ENCODE measurements at places on chromosomes 7 and 10.
A peak's percentile ranks its signal among the peaks of the same experiment; 100 is the strongest.

DNA sequence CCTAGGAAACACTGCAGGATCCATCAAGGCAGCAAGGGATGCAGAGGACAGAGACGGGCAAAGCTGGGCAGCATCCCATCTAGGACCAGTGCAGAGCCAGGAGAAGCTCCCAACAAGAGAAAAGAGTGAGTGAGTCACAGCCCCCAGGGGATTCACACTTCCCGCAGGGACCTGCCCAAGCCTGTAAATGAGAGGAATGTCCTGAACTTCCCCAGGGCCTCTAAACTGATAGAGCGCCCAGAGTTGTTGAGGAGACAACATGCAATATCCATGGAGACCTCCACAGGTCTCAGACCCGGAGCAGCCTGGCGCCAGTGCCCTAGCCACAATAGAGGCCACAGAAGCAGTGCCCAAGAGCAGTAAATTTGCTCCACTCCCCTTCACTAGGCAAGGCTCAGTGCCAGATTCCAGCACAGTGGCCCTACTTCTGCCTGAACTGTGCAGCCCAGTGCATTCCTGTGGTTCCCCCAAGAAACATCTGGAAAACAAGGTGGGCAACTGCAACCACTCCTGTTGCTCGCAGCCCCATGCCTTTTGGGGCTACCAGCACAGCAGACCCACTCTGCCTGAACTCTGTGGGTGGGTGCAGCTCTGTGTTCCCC, 567.5 kb downstream of the POM121L12 start:
- no peaks in the 10 kb centered on the region for H3K36me3 ChIP-seq
- no peaks in the 10 kb centered on the region for H3K27me3 ChIP-seq
- H3K27ac ChIP-seq, result no peak overlapping the region

DNA sequence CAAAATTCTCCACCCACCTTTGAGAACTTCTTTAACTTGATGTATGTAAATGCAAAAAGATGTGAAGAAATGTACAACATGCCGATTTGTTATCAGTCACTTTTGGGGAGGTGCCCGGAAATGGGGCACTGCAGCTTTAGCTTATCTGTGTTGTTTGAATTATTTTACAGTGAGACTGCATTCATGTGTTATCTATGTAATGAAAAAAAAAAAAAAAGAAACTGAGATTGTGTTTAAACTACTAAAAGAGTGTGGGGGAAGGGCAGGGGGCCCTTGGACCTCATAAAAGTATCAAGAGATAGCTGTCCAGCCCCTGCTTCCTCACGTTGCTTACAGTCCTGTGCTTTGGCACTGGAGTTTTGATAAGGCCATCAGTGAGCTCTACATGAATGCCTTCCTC, 259.4 kb downstream of the STK31 start:
- peaks cover 11% of the 10 kb centered on the region for H3K4me1 ChIP-seq
- no peaks in the 10 kb centered on the region for H3K27me3 ChIP-seq
- H3K36me3 ChIP-seq, result peaks cover 2% of the 10 kb centered on the region
- DNase-seq, result no peak

DNA sequence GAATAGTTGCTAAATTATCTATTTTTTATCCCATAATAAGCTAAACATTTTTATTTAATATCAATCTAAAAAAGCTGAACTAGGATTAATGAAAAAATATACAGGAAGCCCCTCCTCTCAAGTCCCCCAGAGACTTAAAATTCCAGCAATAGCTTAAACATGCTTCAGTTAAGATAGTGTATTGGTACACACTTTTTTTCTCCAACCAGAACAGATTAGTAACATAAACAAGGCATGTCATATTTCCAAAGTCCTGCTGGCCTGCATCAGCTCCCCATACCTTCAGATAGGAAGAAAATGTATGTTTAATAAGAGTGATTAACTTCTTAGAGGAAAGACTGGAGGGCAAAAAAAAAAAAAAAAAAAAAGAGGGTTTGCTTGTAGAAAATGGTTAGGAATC, 7.1 kb downstream of the TBX20 start:
- H3K4me3 ChIP-seq, result no peak overlapping the region
- H3K27me3 ChIP-seq, result peaks cover 69% of the 10 kb centered on the region
- no peak overlapping the region for H3K27ac ChIP-seq
- no peak for DNase-seq
- no peaks in the 10 kb centered on the region for H3K36me3 ChIP-seq

DNA sequence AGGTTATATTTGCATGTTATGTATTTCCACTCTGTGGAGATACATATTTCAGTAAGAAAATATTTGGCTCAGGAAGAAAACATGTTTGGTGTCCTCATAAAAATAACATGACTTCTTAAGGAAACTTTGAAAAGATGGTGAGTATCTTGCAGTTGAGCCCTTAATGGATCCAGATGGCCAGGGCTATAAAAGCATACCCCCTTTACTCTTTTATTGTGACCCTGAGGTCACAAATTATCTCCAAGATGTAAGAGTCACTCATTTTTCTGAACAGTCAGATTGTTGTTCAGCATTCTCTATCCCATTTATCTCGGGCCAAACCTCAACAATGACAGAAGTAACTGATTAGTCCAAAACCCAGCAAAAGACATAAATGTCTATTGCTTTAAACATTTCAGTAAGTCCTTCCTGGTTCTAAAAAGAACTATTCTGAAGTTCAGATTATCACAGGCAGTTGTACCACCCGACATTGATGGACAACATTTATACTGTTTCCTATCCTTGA, 539.4 kb downstream of the PARD3 start:
- no peak for DNase-seq

GRCh38 chr7:3836855-3837254, 535.8 kb downstream of the SDK1 start:
- peak; percentile 59 for DNase-seq
- H3K36me3 ChIP-seq, result no peaks in the 10 kb centered on the region
- H3K27me3 ChIP-seq, result no peaks in the 10 kb centered on the region

GRCh38 chr7:122305475-122306319, 1.1 kb upstream of the FEZF1 start:
- peak overlapping the region; percentile 66 for H3K4me3 ChIP-seq
- peaks cover 89% of the 10 kb centered on the region for H3K27me3 ChIP-seq
- peaks cover 26% of the 10 kb centered on the region for H3K4me1 ChIP-seq
- H3K36me3 ChIP-seq, result no peaks in the 10 kb centered on the region
- H3K27ac ChIP-seq, result no peak overlapping the region
- DNase-seq, result no peak

DNA sequence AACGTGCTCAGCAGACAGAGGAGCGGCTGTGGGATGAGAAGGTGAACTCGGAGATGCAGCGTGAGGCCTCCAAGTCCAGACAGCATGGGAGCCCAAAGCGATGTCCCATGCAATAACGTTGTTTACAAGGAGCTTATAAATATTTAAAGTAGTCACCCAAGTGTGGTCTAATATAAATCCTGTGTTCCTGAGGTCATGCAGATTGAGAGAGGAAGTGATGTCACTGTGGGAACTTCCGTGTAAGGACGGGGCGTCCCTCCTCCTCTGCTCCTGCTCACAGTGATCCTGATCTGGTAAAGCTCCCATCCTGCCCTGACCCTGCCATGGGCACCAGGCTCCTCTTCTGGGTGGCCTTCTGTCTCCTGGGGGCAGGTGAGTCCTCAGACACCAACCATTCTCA, 94.7 kb upstream of the PRSS58 start:
- H3K4me1 ChIP-seq, result peaks cover under 1% of the 10 kb centered on the region
- H3K27me3 ChIP-seq, result peaks cover 24% of the 10 kb centered on the region
- H3K36me3 ChIP-seq, result no peaks in the 10 kb centered on the region
- no peak for DNase-seq
- H3K27ac ChIP-seq, result no peak overlapping the region

DNA sequence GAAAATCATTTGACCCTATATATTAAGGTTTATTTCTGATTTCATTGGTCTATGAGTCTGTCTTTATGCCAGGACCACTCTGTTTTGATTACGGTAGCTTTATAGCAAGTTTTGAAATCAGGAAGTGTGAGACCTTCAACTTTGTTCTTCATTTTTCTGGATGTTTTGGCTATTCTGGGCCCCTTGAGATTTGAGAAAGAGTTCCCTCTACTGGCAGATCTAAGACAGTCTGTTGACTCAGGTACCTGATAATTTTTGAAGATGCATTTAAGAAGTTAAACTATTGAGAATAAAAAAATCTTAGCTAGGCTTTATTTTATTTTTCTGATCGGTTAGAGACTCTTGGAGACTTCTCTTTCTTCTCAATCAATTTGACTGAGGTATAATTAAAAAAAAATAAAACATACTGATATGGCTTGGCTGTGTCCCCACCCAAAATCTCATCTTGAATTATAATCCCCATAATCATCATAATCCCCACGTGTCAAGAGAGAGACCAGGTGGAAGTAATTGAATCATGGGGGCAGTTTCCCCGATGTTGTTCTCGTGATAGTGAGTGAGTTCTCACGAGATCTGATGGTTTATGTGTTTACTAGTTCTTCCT, 209.2 kb downstream of the SNX10 start:
- H3K4me3 ChIP-seq, result no peak overlapping the region
- no peak for DNase-seq
- H3K27me3 ChIP-seq, result peaks cover 5% of the 10 kb centered on the region
- H3K4me1 ChIP-seq, result no peaks in the 10 kb centered on the region
- no peak overlapping the region for H3K27ac ChIP-seq
- H3K36me3 ChIP-seq, result no peaks in the 10 kb centered on the region

DNA sequence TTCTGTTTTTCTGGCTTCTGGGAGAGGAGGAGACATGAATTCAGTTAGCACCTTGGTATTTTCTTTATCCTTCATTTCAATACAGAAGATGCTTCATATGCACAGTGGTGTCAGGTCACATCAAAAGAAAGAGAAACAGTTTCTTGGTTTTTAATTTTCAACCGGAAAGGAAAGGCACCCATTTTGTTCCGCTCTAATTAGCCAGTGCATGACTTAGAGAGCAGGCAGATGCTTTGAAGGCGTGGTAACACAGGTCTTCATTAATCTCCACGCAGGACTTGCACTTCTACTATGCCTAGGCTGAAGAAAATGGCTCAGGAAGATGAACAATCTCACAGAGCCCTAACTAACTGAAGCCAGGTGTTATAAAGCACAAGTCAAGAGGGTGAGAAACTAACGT, 70.4 kb upstream of the ATRNL1 start:
- peaks cover 2% of the 10 kb centered on the region for H3K27me3 ChIP-seq
- DNase-seq, result no peak
- H3K27ac ChIP-seq, result no peak overlapping the region
- no peaks in the 10 kb centered on the region for H3K4me1 ChIP-seq
- H3K36me3 ChIP-seq, result no peaks in the 10 kb centered on the region

- no peaks in the 10 kb centered on the region for H3K36me3 ChIP-seq
- DNase-seq, result no peak
- H3K27ac ChIP-seq, result no peak overlapping the region
- H3K27me3 ChIP-seq, result no peaks in the 10 kb centered on the region
These were observed 6.5 kb upstream of the CALU start for GRCh38 chr7:128732521-128733277.

DNA sequence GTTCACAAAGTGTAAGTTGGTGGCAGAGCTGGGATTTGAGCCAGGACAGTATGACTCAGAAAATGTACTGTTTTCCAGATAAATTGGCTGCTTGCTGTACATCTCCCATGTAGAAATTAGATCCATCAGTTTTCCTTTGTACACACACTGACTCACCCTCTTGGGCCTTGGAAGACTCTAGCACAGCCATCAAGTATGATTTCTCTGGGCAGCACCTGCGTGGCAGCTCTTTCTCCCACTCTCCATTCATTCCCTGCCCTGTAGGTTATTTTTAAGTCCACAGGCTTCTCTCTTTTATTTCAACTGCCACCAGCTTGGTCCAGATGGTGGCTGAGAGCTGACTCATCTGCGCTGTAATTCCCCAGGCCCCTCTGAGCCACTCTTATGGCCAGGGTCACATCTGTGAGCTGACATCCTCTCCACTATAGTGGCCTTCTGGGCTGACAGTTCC, 28.3 kb upstream of the SDK1 start:
- peak overlapping the region; percentile 52 for H3K27ac ChIP-seq
- H3K27me3 ChIP-seq, result no peaks in the 10 kb centered on the region
- H3K4me3 ChIP-seq, result no peak overlapping the region
- no peak for DNase-seq
- H3K36me3 ChIP-seq, result no peaks in the 10 kb centered on the region
- H3K4me1 ChIP-seq, result peaks cover 22% of the 10 kb centered on the region

GRCh38 chr7:18224138-18224537, 196.5 kb upstream of the PRPS1L1 start:
- peaks cover 27% of the 10 kb centered on the region for H3K27me3 ChIP-seq
- DNase-seq, result no peak
- H3K27ac ChIP-seq, result no peak overlapping the region
- no peaks in the 10 kb centered on the region for H3K36me3 ChIP-seq

DNA sequence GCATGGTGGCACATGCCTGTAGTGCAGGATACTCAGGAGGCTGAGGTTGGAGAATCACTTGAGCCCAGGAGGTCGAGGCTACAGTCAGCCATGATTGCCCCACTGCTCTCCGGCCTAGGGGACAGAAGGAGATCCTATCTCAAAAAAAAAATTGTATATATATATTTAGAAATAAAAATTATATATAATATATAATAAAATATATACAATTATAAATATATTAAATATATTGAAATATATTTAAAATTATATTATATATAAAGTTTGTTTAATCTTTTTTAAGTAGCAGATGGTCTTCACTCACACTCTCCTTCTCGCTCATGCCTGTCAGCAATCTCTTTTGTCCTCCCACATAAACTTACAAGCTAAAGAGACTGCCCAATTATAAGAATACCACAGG, 58.5 kb downstream of the LMBR1 start:
- H3K27me3 ChIP-seq, result no peaks in the 10 kb centered on the region
- no peaks in the 10 kb centered on the region for H3K4me1 ChIP-seq
- H3K36me3 ChIP-seq, result peaks cover 14% of the 10 kb centered on the region
- H3K27ac ChIP-seq, result no peak overlapping the region
- DNase-seq, result no peak

- H3K27ac ChIP-seq, result no peak overlapping the region
- H3K27me3 ChIP-seq, result peaks cover 40% of the 10 kb centered on the region
These were observed 11.8 kb downstream of the KAZALD1 start for GRCh38 chr10:101073631-101074030.

GRCh38 chr10:10038348-10038747, 979.3 kb upstream of the CELF2 start:
- no peak for DNase-seq
- H3K27me3 ChIP-seq, result no peaks in the 10 kb centered on the region
- no peak overlapping the region for H3K4me3 ChIP-seq
- peaks cover 5% of the 10 kb centered on the region for H3K4me1 ChIP-seq

DNA sequence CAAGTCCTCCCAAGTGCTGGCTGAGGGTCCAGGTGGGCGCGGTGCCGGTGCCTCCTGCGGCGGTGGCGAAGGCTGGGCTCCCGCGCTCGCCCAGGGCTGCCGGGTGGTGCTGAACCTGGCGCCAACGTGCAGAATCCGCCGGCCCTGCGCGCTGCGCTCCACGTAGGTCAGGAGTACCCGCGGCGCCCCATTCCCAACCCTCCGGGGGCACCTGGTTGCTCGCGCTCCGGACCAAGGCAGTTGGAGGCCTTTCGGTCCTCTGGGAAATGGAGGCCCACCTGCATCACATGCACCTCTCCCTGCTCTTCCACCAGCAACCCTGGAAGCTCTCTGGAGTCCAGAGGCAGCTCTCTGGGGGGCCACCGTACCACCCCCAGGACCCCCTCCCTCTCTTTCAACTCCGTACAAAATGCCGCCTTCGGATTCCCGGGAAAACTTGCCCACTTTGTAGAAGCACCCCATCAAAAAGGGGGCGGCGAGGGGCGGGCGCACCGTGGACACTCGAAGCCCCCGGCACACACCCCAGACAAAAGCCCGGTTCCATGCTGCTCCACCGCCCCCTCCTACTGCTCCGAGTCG, 745 bp downstream of the SLC16A9 start:
- DNase-seq, result no peak
- peak overlapping the region; percentile 8 for H3K27ac ChIP-seq
- peaks cover 53% of the 10 kb centered on the region for H3K27me3 ChIP-seq
- no peaks in the 10 kb centered on the region for H3K36me3 ChIP-seq
